CD4-positive, alpha-beta T cell treated with Interleukin-10 for 1 hour (primary cell): ENCODE measurements at places on chromosomes 3 and 15.

- no peak for DNase-seq
Measured at GRCh38 chr3:156598413-156598812, 43.5 kb upstream of the SSR3 start.

DNA sequence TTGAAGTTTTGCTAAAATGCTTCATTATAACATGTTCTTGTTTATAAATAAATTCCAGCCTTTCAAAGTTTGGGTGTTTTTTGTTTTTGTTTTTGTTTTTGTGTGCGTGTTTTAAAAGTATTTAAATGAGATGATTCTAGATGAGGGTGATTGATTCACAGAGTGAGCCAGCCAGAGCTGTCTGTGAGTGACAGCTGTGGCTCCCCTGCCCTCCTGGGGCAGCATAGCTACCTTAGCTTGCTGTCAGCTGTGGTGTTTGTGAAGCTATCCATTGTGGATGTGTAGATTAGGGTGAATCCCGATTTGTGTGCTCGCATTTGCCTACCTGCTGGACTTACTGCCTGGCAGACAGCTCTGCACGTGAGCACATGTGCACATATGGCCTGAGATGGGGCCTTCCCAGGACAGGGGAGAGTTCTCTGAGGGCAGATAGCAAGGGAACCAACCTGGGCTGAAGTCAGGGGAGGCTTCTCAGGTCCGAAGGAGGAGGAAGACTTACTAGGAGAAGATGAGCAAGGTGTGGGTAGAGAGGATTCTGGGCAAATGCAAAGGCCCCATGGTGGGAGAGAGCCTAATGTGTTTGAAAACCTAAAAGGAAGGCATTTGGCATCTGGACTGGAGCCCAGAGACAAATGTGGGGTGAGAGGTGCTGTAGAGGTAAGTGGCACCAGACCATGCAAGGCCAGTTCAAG lies 124.2 kb downstream of the EEFSEC start:
- DNase-seq = no peak

DNA sequence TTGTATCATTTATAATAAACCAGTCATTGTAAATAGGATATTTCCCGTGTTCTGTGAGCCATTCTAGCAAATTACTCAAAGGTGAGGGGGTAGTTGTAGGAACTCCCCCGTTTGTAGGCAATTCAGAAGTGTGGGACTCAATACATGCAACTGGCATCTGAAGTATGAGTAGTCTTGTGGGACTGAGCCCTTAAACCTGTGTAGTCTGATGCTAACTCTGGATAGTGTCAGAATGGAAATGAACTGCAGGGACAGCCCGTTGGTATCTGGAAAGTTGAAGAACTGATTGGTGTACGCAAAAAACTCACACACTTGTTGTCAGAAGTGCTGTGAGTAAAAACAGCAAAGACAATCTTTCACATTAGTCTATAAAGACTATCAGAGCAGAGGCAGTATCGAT lies 32.6 kb downstream of the HERC1 start:
- no peak for DNase-seq

DNA sequence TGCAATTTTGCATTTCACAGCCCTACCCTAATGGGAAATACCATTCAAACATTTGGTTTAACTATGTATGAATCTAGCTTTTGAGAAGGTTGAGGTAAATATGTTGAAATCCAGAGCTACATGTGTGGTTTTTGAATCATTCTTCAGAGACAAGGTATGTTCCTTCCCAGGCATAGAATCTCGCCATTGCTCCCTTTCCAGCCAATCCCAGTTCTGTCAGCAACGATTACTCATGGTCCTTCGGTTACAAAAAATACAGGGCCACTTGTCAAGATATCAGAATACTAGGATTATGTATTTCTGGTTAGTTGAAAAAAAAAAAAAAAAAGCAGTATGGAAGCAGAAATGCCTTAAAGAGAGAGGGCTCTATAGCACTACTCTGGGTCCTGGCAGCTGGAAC lies 182.4 kb downstream of the RBMS3 start:
- DNase-seq = no peak

GRCh38 chr15:71508081-71508682 lies 302.2 kb upstream of the NR2E3 start:
- no peak for DNase-seq
